ENCODE measurements at places on chromosomes 16 and 17.

- no peak for DNase-seq
Measured at GRCh38 chr17:46922487-46922803, 515 bp upstream of the GOSR2 start.

DNA sequence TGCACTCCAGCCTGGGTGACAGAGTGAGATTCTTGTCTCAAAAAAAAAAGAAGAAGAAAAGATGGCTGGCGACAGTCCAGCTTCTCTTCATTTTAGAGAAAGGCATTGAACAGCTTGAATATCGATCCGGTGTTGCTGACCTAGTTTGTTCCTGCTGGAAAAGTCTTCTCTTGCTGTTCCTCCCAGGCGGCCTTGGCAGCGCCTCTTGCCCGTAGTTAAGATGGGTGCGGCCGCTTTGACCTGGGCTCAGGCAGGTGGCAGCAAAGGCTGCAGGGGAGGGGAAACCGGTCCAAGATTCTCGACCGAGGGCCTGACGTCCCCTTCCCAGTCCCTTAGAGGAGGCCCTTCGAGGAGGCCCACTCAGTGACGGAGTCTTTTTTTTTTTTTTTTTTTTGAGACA, 3.8 kb upstream of the ZNF764 start:
- DNase-seq = no peak

GRCh38 chr16:3266873-3267537, 10.6 kb upstream of the MEFV start:
- DNase-seq = peak; percentile 21

DNA sequence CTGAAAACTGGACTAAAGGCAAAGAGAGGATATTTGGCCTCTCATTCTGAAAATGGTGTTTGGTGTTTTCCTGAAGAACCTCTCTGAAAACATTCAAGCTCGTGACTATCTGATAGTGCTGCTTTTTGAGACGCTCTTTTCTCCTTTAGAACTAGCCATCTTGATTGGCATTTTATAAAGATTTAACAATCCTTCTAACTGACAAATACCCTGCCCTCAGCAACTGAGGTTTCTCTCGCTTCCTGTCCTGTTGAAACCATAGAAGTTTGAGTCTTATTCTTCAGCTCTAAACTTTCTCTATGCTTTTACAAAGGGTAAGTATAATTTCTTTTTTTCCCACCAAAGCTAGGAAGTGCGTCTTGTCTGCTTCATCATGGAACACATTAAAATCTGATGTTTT, 13.3 kb downstream of the CNEP1R1 start:
- no peak for DNase-seq

GRCh38 chr17:13030459-13031300, 12.9 kb upstream of the ELAC2 start:
- DNase-seq = peak; percentile 23

GRCh38 chr17:39738983-39739884, 1.5 kb downstream of the GRB7 start:
- DNase-seq = no peak

DNA sequence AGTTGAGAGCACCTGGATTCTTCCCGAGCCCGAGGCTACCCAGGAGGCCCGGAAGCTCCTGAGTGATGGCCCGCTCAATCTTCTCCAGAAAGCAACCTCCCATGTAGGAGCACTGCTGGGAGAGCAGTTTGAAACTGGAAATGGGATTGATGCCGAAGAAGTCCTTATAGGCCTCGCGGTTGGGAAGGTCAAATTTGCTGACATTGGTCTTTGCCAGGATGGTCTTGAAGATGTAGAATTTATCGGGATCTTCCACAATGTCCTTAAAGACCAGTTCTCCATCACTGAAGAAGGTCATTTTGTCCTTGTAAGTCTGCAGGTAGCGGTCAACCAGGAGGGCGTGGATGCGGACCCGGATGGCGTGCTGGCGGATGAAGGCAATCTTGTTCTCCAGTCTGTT, 49.7 kb downstream of the SRL start:
- DNase-seq = no peak

GRCh38 chr17:32596628-32597027, 109.8 kb downstream of the CDK5R1 start:
- peak; percentile 13 for DNase-seq

DNA sequence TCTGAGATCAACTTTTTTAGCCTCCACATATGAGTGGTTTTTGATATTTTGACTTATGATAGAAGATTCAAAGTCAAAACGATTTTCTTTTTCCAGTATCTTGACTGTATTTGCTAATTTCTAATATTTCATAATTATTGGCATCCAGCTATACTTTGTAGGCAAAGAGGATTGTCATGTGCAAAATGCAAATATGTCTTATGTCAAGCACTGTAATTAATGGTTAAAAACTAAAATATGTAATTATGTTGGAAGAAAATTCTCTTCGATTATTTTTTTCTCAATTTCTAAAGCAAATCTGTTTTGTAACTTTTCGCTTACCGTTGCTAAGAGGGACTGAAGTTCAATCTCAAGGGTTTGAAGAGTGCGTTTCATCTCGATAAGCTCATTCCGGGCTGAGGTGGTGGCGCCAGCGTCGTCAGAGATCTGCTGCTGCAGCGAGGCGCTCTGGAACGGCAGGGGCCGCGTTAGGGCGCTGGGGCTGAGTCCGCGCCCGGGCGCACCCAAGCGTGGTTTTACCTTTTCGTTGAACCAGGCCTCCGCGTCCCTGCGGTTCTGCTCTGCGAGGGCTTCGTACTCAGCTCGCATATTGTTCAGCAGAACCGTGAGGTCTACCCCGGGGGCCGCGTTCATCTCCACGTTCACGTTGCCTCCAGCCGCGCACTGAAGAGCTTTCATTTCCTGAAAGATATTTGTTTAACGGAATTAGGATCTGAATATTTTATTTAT, 3.0 kb downstream of the KRT27 start:
- DNase-seq = peak; percentile 34

DNA sequence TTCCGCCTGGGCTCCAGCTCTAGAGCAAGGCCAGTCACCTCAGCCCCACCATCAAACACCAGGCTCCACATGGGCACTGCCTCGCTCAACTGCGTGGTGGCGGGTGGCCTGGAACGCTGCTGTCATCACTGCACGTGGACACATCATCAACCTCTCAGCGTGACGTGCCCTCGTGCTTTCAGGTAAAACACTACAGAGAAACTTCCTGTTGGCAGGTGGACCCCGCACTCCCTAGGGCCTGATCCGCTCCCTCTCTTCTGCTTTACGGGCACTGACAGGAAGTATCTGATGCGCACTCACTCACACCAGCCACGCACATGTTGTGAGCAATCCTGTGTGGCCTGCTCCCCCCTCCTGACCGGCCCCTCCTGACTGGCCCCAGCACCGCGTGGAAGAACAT, 87.4 kb downstream of the ANKRD11 start:
- peak; percentile 43 for DNase-seq

- peak; percentile 40 for DNase-seq
Measured at GRCh38 chr17:16491131-16491702, 776 bp downstream of the LRRC75A start.

DNA sequence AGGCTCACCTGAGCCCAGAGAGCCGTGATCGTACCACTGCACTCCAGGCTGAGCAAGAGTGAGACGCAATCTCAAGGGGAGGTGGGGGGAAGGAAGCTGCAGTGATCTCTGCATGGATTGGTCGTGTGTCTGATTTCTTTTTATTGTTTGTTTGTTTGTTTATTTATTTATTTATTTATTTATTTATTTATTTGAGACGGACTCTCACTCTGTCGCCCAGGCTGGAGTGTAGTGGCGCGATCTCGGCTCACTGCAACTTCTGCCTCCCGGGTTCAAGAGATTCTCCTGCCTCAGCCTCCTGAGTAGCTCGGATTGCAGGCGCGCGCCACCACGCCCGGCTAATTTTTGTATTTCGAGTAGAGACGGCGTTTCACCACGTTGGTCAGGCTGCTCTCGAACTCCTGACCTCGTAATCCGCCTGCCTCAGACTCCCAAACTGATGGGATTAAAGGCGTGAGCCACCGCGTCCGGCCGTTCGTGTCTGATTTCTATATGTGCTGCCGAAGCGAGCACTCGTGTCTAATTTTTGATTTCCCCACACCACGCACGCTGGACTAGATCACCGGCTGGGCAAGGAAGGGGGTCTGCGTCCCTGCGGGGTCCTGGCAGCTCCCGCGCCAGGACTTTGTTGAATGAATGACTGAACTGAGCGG, 448 bp upstream of the TNFRSF12A start:
- no peak for DNase-seq
